ENCODE measurements at places on chromosomes 12 and 14.

DNA sequence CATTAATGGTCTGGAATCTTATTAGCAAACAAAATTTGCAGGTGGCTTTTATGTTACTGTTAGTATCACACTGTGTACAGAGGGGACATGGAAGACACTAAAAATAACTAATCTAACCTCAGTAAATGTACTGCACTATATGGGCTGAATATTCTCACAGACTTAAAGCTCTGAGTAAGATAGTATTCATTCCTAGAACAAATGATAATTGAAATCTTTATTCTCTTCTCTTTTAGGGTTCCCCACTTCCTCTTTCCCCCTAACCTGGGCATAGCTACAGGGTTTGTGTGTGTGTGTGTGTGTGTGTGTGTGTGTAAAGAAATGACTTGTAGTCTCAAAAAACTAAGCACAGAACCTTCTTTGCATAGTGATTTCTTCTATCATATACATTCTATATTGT is 21.4 kb upstream of the HECTD1 start:
- DNase-seq, result no peak

DNA sequence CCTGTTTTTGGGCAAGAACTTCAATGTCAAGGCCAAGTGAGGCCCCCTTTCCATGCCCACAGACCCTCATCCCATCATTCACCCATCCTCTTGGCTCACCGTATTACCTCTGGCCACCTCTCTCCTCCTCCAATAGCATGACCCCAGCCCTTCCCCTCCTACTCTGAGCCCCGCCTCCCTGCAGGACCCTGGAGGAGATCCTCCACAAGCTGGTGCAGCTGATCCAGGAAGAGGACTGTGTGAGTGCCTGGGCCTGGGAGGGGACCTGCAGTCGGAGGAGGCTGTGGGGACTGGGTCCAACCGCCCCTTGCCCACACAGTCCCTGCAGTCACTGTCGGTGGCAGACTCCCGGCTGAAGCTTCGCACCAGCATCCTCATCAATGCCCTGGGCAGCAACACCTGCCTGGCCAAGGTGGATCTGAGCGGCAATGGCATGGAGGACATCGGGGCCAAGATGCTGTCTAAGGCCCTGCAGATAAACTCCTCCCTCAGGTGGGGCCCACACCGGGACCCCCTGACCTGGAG is 7.2 kb downstream of the CARMIL3 start:
- DNase-seq, result no peak

- DNase-seq, result no peak
Observed at GRCh38 chr12:80490329-80490728, 46.3 kb downstream of the PTPRQ start.

DNA sequence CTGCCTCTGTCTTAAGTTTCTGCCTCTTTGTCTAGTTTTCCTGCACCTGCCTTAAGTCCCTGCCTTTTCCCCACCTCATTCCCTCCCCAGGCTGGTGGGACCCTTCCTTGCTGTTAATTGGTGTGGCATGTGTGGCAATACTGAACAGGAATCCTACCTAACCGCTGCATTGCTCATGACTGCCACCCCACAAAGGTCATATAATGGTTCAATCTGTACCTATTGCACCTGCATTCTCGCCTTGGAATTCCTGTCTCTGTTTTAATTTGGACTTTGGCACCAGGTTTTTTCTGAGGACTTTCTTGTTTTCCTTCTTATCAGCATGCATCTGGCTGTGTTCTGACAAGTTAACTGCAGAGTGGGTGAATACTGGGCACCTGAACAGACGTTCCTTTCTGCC is 966.2 kb upstream of the TMEM132C start:
- DNase-seq, result no peak

DNA sequence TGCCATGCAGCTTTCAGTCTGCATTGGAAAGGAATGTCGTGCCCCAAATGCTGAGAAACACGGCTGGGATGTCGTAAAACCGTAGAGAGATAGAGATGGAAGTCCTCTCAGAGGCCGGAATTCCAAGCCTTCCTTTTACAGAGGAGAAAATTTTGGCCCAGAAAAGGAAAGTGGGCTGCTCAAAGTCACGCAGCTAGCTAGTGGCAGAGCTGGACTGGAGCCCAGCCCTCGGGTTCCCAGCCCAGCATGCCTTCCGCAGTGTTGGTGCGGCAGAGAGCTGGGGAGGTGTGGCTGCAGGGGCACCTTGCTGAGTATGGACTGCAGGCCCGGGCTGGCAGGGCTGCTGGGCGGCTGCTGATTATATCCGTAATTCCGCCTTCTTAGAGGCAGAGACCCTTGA is 50.3 kb downstream of the KCNA1 start:
- DNase-seq, result no peak
